ENCODE measurements at places on chromosomes 5 and 9.

- DNase-seq: no peak
Observed at GRCh38 chr9:90539286-90539685, 103.3 kb downstream of the DIRAS2 start.

DNA sequence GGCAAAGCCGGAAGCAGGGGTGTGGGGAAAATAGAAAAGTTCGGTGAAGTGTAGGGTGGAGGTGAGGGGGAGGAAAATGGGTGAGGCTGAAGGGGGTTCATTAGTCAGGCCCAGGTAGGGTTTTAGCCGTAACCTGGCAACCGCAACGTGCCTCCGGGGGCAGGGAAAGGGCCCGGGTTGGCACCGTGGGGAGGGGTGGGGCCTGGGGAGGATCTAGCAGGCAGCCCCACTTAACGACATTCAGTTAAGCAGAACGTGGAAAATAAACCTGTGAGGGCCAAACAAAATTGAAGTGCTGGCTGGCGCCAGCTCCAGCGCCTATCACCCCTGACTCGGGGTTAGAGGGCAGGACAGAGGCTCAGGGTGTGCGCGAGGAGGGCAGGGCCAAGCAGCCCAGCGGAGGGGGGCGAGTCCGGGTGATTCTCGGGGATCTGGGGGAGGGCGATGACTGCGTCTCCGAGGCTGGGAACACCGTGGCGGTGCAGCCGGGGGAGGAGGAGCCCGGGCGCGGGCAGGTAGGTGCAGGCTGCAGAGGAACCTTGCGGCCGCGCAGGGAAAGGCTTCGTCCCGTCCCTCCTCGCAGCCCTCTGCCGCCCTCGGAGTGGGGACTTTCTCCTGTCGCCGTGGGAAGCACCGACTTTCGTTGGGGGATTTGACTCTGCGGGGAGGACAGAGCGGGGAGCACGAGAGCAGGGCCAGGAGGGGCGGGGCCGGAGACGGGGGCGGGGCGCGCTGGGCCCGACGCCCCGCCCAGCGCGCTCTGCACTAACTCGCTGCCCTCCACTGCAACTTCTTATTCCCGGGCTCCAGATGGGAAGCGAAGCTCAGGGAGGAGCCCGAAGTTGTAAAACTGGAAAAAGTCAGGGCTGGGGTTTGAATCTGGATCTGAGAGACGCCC, 5.1 kb downstream of the RGS14 start:
- peak; percentile 76 for DNase-seq

DNA sequence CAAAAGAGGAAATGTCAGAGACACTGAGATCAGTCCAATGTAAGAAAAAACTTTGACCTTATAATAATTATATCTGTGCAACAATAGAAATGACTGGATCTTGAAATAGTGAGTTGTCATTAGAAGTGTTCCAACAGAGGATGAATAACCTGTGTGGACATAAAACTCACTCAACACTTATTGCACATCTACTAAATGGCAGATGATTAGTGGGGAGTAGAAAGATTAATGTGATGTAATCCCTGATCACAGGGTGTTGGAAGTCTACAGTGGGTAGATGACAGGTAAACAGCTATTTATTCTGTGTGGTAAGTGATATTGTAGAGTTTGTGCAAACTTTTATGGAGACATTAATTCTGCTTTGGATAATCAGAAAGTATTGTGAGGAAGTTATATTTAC, 177.3 kb upstream of the HMHB1 start:
- DNase-seq: no peak

GRCh38 chr9:34650816-34651215, 1.2 kb upstream of the IL11RA start:
- no peak for DNase-seq

GRCh38 chr5:130777794-130778193, 387.3 kb downstream of the HINT1 start:
- DNase-seq: no peak

GRCh38 chr5:177431317-177432142, 5.1 kb downstream of the GRK6 start:
- DNase-seq: peak; percentile 88

DNA sequence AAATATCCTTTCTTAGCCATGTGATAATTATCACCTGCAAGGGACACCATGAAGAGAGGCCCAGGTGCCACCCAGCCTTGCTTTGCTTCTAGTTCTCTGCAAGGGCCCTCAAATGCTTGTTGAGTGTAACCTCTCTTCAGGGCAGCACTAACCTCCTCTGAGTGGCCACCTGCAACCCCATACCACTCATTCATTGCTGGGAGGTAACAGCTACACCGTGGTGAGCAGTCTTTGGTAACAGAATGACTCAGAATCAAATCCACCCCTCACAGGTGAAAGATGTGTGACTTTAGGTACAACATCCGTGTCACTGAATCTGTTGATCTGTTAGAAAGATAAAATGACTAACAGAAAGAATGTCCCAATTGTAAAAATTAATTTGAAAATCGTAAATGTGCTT, 365.1 kb upstream of the TRPC7 start:
- no peak for DNase-seq

DNA sequence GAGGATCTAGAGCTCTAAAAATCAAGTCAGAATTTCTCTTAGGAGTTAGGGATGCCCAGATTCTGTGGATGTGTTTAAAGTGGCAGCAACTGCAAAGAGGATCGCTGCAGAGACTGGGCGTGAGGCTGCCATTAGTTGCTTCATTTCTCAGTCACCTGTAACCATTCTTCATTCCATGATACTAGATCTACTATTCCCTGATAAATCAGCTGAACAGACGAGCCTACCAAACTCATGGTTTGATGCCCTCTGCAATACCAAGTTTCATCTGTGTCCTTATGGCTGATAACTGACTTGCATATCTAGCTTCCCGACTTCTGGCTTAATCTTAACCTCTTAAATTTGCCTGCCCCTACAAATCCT, 33.3 kb downstream of the UBE2R2 start:
- no peak for DNase-seq

- no peak for DNase-seq
Observed at GRCh38 chr5:172102218-172102870, 85.7 kb downstream of the STK10 start.

DNA sequence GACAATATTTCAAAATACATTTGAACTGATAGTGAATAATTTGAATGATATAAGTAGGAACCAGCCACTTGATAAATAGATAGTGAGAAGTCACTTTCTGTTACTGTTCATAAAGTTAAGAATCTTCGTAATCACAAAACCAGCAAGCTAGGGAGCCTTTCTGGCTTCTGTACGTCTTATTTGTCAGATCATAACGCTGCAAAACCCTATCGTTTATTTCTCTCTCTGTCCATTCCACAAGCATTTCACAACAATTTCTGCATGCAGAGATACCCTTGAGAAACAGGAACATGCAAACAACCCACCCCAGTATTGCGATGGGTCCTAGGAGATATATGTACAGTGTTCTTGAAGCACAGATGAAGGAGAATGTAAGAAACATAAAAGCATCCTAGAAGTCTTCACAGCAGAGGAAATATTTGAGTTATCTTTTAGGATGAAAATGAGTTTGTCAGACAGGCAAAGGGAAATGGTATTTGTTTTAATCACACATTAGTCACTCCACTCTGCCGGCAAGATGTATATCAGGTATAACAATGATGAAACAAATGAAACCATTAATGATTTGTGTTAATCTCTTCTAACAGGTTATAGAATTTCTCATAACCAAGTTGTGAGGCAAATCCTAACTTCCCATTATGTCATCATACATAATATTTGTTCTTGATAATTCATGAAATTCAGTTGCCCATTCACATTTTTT, 668.7 kb upstream of the FTMT start:
- DNase-seq: no peak

DNA sequence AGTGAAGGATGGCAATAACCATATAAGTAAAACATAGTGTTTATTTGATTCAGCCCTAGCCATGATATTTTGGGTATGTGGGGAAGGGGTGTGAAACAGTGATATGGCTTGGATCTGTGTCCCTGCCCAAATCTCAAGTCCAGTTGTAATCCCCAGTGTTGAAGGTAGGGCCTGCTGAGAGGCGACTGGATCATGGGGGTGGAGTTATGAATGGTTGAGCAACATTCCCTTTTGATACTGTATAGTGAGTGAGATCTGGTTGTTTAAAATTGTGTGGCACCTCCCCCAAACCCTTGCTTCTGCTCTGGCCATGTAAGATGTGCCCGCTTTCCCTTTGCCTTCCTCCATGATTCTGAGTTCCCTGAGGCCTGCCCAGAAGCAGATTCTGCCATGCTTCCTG, 1804.6 kb downstream of the MAT2B start:
- DNase-seq: no peak

DNA sequence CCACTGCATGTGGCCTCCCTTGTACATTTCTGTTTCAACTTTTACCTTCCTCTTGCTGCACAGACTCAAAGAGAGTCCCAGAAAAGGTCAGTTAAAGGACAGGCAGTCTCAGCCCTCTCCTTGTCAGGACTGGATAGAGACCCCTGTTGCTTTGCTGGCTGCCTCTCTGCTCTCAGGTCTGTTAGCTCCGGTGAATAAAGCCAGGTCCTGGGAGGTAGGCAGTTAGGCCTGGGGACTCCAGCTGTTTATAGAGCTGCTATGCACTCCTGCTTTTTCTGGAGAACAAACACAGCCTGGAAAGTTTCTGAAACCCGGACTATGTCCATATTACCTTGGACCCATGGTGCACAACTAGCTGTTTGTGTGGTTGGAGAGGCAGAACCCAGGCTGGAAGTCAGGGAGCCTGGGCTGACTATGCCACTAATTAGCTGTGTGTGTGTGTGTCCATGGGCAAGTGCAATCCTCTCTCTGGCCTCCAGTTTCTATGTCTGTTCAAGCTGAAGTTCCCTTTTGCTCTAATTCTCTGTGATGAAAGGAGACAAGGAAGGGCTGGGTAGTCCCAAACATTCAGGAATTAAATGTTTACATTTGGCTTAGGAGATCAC, 42.9 kb downstream of the GLRA1 start:
- DNase-seq: no peak

GRCh38 chr5:136590581-136590980, 225.2 kb upstream of the TRPC7 start:
- no peak for DNase-seq

- DNase-seq: no peak
Observed at GRCh38 chr5:132779961-132780360, 2.9 kb upstream of the SEPTIN8 start.

DNA sequence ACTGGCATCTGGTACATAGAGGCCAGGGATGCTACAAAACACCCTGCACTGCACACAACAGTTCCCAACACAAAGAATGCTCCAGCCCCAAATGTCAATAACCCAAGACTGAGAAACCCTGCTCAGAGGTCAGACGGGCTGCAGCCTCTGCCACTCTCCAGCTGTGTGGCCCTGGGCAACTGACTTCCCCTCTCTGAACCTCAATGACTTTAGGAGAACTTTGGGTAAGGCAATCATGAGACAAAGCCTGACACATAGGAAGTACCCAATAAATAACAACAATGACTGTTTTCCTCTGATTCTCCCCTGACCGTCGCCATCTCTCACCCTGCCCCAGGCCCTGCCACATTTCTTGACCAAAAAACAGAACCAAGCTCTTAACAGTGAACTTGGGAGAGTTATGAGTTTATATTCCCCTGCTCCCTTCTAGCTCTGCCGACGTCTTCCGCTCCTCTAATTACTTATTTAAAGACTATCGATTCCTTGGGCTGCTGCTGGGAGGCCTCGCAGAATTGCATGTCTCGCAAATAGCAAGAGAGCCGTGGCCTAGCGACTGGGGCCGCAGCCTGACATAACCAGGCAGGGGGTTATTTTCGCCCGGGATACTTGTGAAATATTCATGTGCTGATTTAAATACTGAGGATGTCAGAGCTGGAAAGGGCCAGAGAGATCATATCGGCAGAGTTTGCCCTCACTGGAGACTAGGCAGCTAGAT, 24.5 kb upstream of the CRB2 start:
- no peak for DNase-seq

DNA sequence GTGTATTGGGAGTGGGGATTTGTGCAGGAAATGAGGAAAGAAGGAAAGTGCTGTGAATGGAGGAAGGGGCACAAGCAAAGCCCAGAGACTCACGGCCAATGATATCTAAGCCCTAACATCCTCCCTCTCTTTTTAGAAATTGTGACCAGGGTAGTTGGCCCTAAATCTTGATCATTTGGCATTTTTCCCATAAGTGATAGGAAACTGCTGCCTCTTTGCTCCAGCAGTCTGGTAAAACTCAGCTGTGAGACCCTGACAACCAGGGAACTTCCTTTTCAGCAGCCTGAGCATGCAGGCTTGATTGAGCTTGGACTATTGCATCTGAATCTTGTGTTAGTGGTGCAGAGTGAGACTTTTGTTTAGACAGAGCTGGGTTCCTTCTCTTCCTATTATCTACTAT, 9.6 kb upstream of the ADRB2 start:
- no peak for DNase-seq

- DNase-seq: no peak
Observed at GRCh38 chr5:148290271-148291195, 21.7 kb upstream of the SPINK7 start.

GRCh38 chr9:93827545-93828330, 127.4 kb downstream of the BARX1 start:
- no peak for DNase-seq

DNA sequence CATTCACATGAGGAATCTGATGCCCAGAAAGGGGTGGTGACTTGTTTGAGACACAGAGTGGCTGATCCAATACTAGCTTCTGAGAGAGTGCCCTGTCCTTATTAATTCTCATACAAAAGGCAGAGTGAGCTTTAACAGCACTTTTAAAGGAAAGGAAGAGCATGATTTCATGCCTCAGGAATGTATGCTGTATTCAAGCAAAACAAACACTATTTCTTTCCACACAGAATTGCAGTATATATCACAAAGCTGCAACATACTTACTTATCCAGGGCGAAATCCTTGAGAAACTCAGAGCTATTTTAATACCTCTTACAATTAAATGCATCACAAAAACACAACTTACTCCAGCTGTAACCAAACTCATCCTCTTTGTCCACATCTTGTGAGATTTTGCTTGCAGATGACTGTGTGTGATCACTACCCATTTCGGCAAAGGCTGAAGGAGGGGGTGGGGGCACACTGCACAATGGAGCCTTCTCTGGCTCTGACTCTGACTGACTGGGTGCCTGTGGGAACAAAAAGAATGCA, 139.8 kb downstream of the MPDZ start:
- DNase-seq: no peak

DNA sequence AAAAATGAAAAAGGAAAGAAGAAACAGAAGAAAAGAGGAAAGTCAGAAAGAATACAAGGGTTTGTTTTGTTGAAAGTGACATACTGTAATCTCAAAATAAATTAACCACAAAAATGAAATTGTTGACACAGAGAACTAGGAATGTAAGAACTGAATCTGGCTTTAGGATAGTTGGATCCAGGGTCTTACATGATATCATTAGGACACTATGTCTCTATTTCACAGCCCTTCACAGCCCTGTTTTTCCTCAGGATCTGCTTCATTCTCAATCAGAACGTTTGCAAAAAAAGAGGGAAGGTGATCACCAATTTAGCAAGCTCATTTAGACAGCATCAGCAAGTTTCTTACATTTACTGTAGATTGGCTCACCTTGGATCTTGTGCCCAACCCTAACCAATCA, 188.5 kb upstream of the NREP start:
- no peak for DNase-seq

DNA sequence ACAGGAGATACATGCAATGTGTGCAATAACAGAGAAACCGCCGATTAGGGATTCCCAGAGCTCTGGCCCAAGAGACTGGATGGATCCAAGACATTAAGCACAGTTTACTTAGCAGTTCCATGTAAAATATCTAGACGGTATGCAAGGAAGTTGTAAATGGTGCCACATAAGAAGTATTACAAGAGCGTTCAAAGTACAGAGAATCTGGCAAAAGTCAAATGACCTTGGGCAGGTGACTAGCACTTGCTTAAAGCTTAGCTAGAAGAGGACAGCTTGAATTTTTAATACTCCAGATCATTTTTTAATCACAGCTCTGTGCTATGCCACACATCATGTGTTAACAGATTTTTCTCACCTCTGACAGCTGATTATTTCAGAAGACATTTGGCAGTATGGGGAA, 72.3 kb upstream of the TNPO1 start:
- DNase-seq: no peak

- no peak for DNase-seq
Observed at GRCh38 chr5:168239325-168239724, 52.1 kb upstream of the WWC1 start.

Data from CD8-positive, alpha-beta memory T cell (primary cell).